ENCODE measurements at places on chromosomes 2 and 18.
A peak's percentile ranks its signal among the peaks of the same experiment; 100 is the strongest.

GRCh38 chr18:50183556-50183955, 11.4 kb downstream of the MYO5B start:
- H3K36me3 ChIP-seq, result no peaks in the 10 kb centered on the region
- H3K27ac ChIP-seq, result no peak overlapping the region
- H3K4me3 ChIP-seq, result no peak overlapping the region
- DNase-seq, result no peak
- H3K4me1 ChIP-seq, result no peaks in the 10 kb centered on the region

DNA sequence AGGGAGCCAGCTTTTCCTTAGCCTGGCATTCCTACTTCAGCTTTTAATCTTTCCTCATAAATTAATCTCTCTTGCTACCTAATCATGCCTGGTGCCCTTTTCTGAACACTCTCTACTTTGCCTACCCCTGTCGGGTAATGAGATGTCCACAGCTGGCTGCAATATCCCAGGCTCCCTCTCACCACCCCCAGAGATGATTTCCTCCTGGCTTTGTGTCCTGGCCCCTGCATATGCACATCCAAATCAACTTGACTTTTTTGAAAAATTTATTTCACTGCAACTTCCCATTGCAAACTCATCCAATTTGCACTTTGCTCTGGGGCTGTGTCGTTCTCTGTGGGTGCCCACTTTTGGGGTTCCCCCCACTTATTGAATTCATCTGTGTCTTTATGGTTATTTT, 218.1 kb upstream of the SKOR2 start:
- no peak overlapping the region for H3K4me3 ChIP-seq
- peaks cover 5% of the 10 kb centered on the region for H3K27me3 ChIP-seq
- H3K4me1 ChIP-seq, result no peaks in the 10 kb centered on the region
- no peak overlapping the region for H3K27ac ChIP-seq

DNA sequence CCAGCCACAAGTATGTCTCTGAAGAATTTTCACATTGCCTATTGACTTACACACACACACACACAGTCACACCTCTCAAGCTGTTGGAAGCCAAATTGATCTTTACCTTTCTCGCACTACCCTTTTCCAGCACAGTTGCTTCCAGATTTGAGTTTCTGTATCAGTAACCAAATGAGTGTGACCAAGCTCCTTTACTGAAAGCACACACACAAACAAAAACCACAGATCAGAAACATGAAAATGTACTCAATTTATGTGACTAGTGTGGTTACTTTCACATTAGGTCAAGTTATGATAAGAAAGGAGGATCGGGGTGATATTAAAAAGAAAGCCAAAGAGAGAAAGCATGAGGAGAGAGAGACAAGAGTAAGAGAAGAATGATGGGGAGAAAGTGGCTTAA, 993.9 kb upstream of the POU3F3 start:
- no peak overlapping the region for H3K27ac ChIP-seq
- no peaks in the 10 kb centered on the region for H3K4me1 ChIP-seq
- H3K4me3 ChIP-seq, result no peak overlapping the region

DNA sequence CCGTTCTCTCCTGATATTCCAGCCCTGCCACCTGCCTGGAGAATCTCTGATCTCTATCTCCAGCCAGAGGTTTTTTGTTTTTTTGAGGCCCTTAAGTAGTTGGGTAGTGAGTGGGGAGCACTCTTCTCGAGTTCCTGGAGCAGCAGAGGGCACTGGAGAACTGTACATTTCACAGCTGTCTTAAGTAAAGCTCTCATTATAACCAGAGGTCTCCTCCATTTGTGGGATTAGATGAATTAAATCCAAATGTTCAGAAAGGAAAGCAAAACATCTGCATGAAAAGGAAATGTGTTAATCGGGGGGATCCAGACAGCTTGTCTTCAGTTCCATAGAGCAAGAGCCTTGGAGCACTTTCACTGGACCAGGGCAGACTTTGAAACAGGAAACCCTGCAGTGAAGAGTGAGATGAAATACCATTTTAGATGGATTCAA, 32.8 kb downstream of the AOX1 start:
- peaks cover 8% of the 10 kb centered on the region for H3K4me1 ChIP-seq
- no peak overlapping the region for H3K4me3 ChIP-seq
- peak; percentile 52 for DNase-seq
- H3K36me3 ChIP-seq, result no peaks in the 10 kb centered on the region
- no peak overlapping the region for H3K27ac ChIP-seq

DNA sequence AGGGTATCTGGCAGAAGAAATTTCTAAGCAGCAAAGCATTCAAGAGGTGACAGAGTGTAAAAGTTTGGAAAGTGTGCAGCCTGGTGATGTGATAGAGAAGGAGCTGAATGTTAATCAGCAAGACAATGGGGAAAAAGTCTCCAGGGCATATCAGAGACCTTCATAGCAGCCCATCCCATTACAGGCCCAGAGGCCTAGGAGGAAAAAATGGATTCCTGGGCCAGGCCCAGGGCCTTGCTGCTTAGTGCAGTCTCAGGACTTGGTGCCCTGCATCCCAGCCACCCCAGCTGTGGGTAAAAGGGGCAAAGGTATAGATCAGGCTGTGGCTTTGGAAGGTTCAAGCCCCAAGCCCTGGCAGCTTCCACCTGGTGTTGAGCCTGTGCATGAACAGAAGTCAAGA, 35.9 kb upstream of the ERMN start:
- H3K4me3 ChIP-seq, result no peak overlapping the region
- peaks cover 18% of the 10 kb centered on the region for H3K4me1 ChIP-seq
- DNase-seq, result no peak
- no peak overlapping the region for H3K27ac ChIP-seq
- no peaks in the 10 kb centered on the region for H3K27me3 ChIP-seq

GRCh38 chr2:225112362-225113126, 70.3 kb upstream of the DOCK10 start:
- H3K27me3 ChIP-seq, result no peaks in the 10 kb centered on the region
- no peak overlapping the region for H3K27ac ChIP-seq
- peaks cover 1% of the 10 kb centered on the region for H3K4me1 ChIP-seq
- DNase-seq, result peak; percentile 3

GRCh38 chr18:49738721-49739120, 74.6 kb downstream of the ACAA2 start:
- no peak for DNase-seq
- peaks cover 10% of the 10 kb centered on the region for H3K27me3 ChIP-seq
- no peaks in the 10 kb centered on the region for H3K36me3 ChIP-seq

GRCh38 chr2:138015494-138015893, 51.2 kb downstream of the HNMT start:
- no peaks in the 10 kb centered on the region for H3K36me3 ChIP-seq
- H3K4me3 ChIP-seq, result no peak overlapping the region
- no peak overlapping the region for H3K27ac ChIP-seq
- no peaks in the 10 kb centered on the region for H3K27me3 ChIP-seq

DNA sequence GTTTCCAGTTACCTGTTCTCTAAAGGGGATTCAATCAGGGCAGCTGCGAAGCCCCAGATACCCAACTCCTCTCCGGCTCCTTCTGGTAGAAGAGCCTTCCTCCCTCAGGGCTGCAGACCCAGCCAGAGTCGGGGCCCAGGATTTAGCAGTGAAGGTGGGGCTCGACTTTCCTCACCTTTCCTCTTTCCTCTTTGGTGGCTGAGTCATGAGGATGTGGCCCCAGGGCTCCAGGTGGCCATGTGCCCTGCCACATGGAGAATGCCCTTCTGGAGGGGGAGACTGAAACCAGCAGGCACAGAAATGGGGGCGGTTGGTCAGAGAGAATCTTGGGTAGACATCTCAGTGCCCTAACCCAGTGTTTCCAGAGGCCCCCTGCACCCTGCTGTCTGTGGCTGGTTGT, 402.6 kb downstream of the NBAS start:
- no peaks in the 10 kb centered on the region for H3K27me3 ChIP-seq
- no peak overlapping the region for H3K4me3 ChIP-seq
- no peaks in the 10 kb centered on the region for H3K4me1 ChIP-seq
- no peak overlapping the region for H3K27ac ChIP-seq

DNA sequence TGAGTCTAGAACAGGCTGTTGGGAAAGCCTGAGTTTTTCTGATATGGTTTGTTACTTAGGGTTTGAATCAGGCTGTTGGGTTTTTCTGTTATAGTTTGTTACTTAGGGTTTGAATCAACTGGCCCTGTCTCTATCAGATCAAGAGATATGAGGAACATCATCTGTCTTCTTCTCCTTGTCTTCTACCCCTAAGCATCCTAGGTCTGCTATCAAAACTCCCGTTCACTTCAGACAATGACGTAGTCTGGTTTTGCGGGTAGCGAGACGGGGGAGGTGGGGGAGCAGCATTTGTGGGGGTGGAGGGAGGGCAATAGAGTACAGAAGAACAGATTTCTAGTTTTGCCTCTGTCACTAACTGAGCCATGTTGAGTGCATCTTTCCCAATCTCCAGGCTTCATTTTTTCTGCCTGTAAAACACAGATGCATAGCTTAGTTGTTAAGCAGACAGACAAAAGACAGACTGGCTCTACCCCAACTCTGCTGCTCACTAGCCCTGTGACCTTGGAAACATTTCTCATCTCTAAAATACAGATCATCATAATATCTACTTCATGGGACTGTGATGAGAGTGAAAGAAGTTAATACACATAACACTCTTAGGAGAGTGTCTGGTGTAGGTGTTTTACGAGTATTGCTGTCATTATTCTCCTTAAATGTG, 9.1 kb downstream of the TNP1 start:
- no peak for DNase-seq
- no peaks in the 10 kb centered on the region for H3K36me3 ChIP-seq
- no peaks in the 10 kb centered on the region for H3K4me1 ChIP-seq
- no peaks in the 10 kb centered on the region for H3K27me3 ChIP-seq

GRCh38 chr2:233935426-233935825, 18.3 kb downstream of the TRPM8 start:
- no peak overlapping the region for H3K4me3 ChIP-seq
- H3K4me1 ChIP-seq, result no peaks in the 10 kb centered on the region
- peaks cover 73% of the 10 kb centered on the region for H3K27me3 ChIP-seq
- no peaks in the 10 kb centered on the region for H3K36me3 ChIP-seq

DNA sequence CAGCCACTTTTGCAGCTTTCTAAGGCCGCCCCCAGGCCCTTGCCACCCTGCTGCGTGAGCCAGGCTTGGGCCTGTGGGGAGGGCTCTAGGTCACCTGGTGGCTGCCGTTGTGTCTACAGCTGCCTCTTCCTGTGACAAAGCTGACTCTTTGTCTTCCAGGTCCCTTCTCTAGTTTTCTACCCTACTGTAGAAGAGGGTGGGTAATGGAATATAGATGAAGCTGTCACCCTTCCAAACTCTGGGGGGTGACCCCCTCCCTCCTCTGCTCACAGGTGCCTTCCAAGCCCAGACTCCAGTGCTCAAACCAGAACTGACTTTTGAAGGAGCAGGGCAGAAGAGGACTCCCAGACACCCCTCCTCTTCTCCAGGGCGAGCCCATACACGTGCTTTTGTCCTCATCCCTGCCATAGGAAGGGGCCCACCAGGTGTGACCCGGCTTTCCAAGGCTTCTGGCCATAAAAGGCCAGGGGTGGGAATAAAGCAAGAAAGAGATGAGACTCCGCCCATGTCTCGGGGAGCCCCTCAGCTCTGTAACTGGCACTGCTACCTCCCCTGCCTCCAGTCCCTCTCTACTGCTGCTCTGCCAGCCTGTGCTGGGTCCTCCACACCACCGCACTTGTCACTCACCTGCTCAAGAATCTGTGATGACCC, 17.9 kb upstream of the SDC1 start:
- H3K27me3 ChIP-seq, result no peaks in the 10 kb centered on the region
- no peak overlapping the region for H3K27ac ChIP-seq
- peak; percentile 35 for DNase-seq
- peaks cover 12% of the 10 kb centered on the region for H3K36me3 ChIP-seq

GRCh38 chr2:113910967-113911678, 21.2 kb downstream of the ACTR3 start:
- H3K36me3 ChIP-seq, result peaks cover 20% of the 10 kb centered on the region
- H3K4me1 ChIP-seq, result no peaks in the 10 kb centered on the region
- no peaks in the 10 kb centered on the region for H3K27me3 ChIP-seq
- no peak for DNase-seq
- no peak overlapping the region for H3K27ac ChIP-seq
- no peak overlapping the region for H3K4me3 ChIP-seq

GRCh38 chr18:76348267-76349066, 146.6 kb downstream of the ZNF516 start:
- no peaks in the 10 kb centered on the region for H3K27me3 ChIP-seq
- no peak overlapping the region for H3K4me3 ChIP-seq
- no peak for DNase-seq
- H3K27ac ChIP-seq, result no peak overlapping the region
- H3K36me3 ChIP-seq, result no peaks in the 10 kb centered on the region

DNA sequence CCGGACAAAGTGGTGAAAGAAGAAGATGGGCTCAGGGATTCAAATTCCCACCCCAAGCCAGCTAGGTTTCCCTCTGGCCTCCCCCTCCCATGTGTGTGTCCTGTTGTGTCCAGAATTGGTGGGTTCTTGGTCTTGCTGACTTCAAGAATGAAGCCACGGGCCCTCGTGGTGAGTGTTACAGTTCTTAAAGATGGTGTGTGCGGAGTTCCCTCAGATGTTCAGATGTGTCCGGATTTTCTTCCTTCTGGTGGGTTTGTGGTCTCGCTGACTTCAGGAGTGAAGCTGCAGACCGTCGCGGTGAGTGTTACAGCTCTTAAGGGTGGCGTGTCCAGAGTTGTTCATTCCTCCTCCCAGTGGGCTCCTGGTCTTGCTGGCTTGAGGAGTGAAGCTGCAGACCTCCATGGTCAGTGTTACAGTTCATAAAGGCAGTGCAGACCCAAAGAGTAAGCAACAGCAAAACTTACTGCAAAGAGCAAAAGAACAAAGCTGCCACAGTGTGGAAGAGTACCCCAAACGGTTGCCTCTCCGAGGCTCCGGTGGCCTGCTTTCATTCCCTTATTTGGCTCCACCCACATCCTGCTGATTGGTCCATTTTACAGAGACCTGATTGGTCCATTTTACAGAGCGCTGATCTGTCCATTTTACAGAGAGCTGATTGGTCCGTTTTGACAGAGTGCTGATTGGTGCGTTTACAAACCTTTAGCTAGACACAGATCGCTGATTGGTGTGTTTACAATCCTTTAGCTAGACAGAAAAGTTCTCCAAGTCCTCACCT, 37.7 kb upstream of the KLF11 start:
- H3K36me3 ChIP-seq, result no peaks in the 10 kb centered on the region
- no peak for DNase-seq
- no peak overlapping the region for H3K27ac ChIP-seq
- peaks cover 6% of the 10 kb centered on the region for H3K27me3 ChIP-seq
- H3K4me1 ChIP-seq, result peaks cover 3% of the 10 kb centered on the region

DNA sequence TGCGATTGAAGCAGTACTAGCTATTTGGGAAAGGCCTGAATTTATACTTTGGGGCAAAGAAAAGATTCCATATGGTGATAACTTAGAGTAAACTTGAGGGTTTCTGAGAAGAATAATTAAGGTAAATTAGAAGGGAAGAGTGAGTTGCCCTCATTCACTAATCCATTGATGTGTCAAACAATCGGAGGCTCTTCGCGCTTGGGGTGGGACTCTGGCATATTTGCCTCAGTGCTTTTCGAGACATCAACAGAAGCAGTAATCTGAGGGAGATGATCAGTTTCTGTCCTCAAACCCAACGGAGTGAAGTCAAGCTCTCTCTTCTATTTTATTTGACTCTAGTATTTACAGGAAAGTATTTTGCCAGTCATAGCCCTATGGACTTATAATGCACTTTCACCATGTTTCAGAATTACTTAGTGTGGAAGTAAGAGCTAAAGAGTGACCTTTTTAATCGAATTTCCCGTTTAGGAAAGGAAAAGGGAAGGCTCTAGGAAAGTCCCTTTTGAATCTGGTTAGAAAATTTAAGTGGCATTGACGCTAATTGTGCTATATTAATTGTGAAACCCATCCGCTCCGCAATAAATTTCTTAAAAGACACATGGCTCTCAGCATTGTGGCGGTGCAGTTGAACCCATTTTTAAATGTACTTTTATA, 1.3 kb downstream of the RAB10 start:
- H3K27me3 ChIP-seq, result no peaks in the 10 kb centered on the region
- H3K4me3 ChIP-seq, result peak overlapping the region; percentile 100
- peaks cover 29% of the 10 kb centered on the region for H3K4me1 ChIP-seq

All from common myeloid progenitor, CD34-positive (primary cell).